GM12892 (cell line): ENCODE measurements at places on chromosomes 2 and 18.

DNA sequence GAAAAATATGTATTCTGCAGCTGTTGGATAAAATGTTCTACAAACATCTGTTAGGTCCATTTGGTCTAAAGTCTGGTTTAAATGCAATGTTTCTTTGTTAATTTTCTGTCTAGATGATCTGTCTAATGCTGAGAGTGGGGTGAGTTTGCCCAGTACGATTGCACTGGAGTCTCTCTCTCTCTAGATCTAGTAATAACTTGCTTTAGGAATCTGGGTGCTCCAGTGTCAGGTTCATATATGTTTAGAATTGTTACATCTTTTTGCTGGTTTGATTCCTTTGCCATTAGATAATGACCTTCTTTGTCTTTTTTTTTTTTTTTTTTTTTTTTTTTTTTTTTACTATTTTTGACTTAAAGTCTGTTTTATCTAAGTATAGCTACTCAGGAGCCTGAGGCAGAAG is 10.4 kb downstream of the GCC2 start:
- no peak for DNase-seq

- DNase-seq: no peak
Measured at GRCh38 chr2:54083021-54083420, 32.4 kb upstream of the ACYP2 start.

- DNase-seq: no peak
Measured at GRCh38 chr2:25494616-25495015, 152.9 kb upstream of the DNMT3A start.

DNA sequence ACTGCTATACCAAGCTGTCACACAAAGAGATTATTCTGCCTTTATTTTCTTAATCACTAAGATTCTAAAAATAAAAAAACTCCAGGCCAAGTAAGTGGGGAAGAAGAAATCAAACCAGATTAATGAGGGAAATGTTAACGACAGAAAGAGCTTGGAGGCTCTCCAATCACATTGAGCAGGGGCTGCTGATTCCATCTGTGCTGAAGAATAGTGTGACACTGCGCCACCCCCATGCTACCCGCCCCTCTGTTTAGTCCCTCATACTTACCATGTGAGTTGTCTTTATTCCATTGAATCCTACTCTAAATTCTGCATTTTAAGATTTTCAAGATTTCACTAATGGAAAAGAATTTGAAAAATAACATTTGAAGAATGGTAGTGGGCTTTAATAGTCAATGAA is 998.0 kb upstream of the CDH2 start:
- DNase-seq: no peak

DNA sequence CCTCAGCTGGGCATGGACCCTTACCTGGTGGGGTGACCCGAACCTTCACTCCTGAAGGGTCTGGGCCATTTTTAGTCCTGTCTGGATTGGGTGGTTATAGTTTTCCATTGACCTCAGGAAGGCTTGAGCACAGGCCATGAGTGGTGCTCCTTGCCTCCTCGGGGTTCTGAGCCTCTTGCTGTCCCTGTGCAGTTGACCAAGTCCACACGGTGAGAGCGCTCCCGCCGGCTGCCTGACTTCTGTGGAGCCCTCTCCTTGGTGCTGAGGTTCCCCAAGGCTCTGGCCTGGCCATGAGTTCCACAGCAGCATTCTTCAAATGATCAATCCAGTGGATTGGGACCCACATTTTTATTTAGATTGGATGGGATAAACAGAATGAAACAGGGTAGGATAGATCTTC is 159.5 kb downstream of the SEPTIN10 start:
- no peak for DNase-seq
